ENCODE measurements at places on chromosomes 2 and 18.

DNA sequence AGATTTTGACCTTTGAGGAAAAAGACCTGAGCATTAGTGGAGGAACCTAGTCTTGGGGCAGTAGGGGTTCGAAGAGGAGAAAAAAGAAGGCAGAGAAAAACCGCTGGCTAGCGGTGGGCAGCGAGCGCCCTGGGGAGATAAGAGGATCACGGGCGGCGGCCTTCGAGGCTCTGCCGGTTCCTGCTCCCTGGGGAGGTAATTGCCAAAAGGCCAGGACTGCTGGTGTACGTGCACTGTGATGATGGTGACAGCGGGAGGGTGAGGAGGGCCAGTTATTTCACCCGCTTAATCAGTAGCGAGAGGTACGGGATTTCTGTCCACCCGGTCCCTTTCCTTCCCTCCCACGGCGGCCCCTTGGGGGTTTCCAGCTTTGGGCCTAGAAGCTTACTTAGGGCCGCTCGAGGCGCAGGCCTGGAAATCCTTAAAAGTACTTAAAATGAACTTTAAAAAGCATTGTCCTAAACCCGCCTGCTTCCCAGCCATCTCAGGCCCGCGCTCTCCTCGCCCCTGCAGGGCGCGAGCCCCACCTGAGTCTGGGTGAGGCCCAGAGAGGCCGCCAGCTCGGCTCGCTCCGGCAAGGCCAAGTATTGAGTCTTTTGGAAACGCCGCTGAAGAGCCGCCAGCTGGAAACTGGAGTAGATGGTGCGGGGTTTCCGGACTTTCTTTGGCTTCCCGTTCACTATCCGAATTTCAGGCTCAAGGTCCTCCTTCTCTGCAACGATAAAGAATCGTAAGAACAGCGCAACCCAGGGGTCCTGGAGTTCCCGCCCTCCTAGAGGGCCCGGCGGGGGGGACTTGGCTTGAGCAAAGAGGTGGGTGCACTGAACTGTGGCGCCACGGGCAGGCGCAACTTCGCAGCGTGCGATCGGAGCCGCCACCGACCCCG, 1.5 kb downstream of the DLX2 start:
- no peak for DNase-seq

DNA sequence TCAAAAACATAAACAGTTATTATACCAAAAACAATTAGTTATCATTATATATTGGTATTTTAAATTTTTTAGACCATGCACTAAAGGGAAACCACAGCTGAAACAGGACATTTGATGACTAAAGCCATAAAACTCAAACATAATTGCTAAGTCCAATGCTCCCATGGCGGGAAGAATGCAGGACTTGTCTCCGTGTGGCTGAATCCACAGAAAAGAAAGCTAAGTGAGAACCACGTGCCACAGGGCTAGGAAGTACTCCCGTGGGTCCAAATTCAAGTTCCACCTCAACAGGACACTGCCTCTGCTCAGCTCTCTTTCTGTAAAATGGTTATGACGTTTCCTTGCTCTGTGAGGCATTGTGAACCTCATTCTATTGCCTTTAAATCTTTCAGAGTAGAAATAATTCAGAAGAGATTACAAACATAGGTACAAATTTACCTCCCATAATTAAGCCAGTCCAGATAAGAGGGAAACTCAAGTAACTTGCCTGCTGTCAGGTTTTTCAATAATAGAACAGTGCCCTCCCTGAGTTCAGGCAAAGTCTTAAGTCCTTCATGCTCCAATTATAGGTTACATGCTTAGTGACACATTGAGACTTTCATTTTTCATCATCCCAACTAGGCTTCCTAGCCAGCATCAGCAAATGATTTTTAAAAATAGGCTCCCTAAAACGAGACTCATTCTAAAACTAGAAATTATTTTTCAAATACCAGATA, 36.7 kb downstream of the FTCDNL1 start:
- DNase-seq: no peak

DNA sequence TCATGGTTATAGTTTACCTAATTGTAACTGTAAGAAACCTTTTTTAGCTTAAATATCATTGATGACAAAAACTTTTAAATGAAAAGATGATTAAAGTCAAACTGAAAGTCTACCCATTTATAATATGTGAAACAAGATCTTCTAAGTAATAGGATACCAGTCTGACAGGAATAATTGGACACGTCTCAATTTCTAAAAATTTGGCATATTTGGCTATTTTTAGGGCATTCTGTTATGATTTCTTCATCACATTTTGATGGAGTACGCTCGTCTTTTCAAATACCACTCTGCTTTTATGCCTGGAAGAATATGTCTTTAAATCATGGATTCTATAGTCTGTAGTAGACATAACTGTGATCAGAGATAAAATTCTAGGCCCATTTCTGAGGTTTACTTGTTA, 1.3 kb downstream of the R3HDM1 start:
- no peak for DNase-seq

DNA sequence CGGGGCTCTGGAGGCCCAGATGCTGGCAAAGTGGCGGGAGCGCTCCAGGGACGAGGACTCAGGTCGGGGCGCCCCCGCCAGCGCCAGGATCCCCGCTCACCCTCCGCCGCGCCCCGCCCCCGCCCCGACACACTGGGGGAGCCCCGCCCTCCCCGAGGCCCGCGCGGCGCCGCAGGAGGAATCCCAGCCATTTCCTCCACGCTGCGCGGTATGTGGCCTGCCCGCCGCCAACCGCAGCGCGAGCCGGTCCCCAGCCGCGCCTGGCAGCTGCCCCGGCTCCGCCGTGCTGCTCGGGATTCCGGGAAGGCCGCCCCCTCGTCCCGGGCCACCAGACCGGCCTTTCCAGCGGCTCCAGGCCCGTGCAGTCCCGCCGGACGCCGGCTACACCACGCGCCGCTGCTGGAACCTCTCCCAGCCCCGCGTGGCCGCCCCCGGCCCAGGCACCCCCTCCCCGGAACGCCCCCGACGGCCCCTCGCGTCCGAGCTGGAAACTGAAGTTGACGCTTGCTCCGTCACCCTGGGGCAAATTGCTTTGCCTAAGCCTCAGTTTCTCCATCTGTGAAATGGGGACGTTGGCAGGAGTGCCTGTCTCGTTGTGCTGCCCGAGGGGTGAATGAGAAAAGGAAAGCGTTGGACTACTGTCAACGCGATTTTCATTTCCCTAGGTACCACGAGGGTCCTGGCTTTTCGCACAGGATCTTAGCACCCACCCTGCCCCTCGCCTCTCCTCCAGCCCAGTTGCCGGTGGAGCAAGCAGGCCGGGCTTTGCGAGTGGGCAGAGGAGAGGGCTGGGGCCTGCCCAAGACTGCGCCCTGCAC, 53.6 kb downstream of the PKDCC start:
- DNase-seq: no peak

DNA sequence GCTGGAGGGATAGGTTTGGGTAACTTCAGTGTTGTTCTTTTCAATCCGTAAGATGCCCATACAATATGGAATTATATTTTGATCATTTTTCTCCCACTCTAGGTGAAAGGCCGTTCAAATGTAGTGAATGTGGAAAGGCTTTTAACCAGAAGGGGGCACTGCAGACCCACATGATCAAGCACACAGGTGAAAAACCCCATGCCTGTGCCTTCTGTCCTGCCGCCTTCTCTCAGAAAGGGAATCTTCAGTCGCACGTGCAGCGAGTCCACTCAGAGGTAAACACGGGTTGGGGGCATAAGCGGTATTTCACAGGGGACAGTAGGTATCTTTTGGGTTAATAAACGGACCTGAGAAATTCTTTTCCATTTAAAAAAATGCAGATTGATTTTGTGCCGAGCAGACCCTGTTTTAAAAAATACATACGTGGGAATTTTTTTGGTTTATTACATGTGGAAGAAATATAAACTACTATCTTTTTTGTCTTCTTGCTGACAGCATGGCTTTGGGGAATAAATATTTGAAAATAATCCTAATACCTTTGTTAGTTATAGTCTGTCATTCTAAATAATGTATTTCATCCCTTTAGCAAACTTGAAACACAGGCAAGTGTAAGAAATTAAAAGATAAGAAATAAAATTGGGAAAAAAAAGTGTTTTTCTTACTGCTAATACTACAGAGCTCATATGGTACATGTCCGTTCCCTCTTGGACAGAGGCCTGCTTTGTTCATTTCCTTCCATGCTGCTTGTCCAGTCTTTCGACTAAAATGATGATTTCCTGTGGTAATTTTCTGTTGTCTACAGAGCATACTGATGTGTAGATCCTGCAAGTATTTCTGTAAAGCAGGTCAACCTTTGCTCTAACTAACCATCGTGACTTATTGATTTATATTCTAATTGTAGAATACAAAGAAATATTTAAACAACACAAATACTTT, 53.3 kb downstream of the ZNF236 start:
- peak; percentile 34 for DNase-seq

- DNase-seq: peak; percentile 68
These were observed 26.0 kb downstream of the CTAGE1 start for GRCh38 chr18:22391407-22392345.

DNA sequence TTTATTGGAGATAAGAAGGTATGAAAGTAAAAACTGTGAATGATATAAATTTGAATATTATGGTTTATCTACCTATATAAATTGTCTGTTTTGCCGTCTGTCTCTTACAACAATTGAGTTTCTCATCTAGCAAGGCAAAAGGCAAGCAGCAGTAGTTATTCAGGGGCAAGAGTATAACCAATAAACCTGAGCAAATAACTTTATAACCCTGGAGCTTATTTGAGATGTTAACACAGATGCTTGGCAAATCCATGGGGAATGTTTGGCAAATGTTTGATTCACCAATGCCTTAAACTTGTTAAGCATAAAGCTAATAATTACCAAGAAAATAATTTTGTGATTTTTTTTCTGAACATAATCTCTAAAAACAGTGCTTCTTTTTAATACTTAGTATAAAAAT, 9.9 kb upstream of the EPHA4 start:
- DNase-seq: no peak

DNA sequence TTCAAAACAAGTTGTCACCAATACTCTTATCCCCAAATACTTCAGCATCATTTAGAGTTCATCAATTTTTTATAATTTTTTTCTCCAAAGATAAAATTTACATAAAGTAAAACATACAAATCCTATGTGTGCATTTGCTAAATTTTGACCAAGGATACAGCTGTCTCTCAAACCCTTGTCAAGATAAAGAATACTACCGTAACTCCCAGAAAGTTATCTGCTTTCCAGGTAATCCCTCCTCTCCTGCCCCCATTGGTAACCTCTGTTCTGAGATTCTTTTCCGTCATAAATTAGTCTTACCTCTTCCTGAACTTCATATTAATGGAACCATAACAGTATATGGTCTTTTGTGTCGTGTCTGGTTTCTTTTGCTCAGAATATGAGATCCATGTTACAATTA, 49.2 kb downstream of the BCL2L11 start:
- no peak for DNase-seq

DNA sequence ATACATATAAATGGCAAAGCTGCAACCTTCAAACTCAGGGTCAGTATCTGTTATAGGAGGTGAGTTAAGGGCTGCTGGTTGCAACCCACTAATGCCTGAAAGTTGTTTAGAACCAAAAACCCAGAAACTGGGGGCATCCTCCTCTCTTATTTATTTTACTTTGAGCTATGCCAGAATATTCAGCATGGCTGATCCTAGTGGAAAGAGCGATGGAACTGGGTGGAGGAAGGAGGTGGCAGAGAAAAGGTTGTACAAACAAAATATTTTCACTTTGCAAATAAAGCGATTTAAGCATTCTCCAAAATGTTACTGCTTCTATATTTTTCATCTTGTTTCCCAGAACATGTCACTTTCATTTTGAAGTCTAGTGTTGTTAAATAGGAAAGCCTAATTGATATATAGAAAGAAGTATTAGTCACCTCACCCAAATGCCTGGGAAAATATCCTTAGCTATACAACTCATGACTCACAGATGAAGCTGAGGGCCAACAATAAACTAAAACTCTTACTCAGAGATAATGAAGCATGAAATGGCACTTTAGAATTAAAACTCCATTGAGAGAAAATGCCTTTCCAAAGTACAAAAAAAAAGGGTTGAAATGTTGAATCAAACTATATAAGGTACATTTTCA, 251.4 kb upstream of the UBE2E3 start:
- DNase-seq: peak; percentile 31

- no peak for DNase-seq
These were observed 65.7 kb upstream of the CHMP1B start for GRCh38 chr18:11785444-11786055.

DNA sequence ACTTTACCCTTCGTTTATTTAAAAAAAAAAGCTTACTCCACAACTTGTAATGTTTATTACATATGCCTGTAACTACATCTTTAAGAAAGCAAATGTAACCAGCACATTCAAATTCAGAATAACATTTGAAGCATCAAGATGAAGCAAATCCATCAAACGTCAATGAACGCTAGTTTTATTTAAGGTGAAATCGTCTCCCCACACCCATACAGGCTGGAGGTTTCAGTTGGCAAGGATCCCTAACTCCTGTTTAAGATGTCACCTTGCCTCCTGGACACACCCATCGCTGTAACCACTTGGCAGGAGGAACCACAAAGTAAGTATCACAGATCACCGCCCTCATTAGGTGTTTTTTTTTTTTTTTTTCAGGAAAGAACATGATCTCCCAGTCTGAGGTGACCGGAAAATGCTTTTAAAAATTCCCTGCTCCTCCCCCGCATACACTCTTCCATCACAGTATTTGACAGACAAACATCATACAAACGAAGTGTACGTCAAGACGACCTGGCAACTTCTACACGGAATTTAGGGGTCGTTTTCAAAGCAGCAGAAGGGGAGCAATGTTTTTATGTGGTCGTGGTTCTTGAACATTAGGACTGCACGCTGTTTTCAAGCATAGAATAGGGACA, 19.7 kb upstream of the STPG4 start:
- peak; percentile 65 for DNase-seq

DNA sequence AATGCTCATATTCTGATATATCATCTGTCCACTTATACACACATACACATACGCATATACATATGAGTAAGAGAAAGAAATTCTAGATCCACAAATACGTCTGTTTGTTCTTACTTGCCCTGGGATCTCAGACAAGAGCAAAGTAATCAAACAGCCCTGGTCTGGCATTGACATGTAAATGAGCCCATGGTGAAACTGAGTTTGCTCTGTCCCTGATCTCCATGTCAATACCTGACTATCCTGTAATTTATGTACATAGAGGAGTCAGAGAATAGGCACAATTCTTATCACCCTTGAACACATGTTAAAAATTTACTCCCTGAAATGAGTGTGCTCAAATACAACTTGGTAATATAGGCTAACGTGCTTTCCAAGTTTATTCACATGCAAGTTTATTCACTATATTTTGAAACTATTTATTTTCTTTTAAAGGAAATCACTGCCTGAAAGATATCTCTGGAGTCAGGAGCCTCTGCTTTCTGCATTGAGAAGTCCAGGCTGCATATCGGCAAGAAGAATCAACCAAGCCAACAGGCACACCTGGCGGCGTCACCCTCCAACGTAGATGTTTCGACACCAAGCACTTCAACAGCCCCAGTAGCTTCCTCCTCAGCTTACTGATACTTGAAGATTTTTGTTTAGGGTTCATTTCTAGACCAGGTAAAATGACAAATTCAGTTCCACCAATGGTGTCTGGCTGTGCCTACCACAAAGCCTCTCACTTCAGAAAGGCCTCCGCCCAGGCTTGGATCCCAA, 100.6 kb downstream of the CMPK2 start:
- DNase-seq: no peak

- DNase-seq: no peak
These were observed 1038.6 kb downstream of the TSN start for GRCh38 chr2:122794100-122794499.

GRCh38 chr2:85823951-85824350, 64.8 kb downstream of the ST3GAL5 start:
- no peak for DNase-seq

- DNase-seq: no peak
These were observed at the start of gene HDAC4 for GRCh38 chr2:239400596-239401066. Gene HDAC4 (minus strand): TSS chr2:239401020. CDS start chr2:239352699, 48,321 bp downstream.

GRCh38 chr2:40164736-40165508, 287.0 kb downstream of the SLC8A1 start:
- no peak for DNase-seq
